ENCODE measurements at places on chromosomes 4 and X.

DNA sequence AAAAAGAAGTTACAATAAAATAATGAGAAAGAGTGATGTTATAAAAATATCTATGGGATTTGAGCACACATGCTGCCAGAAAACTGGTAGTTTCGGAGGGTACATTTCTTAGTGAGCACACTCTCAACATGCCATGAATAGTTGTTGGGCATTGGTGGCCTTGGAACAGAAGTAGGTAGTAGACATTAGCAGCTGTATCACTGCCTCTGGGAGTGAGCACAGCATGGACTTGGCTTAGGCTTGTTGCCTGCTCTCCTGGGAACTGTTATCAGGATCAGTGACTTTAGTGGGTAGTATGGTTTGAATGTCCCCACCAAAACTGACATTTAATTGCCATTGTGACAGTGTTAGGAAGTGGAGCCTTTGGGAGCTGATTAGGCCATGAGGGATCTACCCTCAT, 13.3 kb upstream of the PDLIM3 start:
- no peak for DNase-seq

DNA sequence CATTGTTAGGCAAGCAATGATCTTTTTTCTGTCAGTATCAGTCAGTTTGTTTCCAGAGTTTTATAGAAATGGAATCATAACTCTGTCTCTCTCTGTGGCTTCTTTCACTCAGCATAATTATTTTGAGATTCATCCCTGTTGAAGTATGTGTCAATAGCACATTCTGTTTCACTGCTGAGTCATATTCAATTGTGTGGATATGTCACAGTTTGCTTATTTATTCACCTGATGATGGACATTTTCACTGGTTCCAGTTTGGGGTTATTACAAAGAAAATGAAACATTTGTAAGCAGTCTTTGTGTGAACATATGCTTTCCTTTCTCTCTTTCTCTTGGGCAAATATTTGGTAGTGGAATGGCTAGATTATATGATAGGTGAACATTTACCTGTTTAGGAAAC, 10.2 kb upstream of the ZNF718 start:
- DNase-seq = no peak

DNA sequence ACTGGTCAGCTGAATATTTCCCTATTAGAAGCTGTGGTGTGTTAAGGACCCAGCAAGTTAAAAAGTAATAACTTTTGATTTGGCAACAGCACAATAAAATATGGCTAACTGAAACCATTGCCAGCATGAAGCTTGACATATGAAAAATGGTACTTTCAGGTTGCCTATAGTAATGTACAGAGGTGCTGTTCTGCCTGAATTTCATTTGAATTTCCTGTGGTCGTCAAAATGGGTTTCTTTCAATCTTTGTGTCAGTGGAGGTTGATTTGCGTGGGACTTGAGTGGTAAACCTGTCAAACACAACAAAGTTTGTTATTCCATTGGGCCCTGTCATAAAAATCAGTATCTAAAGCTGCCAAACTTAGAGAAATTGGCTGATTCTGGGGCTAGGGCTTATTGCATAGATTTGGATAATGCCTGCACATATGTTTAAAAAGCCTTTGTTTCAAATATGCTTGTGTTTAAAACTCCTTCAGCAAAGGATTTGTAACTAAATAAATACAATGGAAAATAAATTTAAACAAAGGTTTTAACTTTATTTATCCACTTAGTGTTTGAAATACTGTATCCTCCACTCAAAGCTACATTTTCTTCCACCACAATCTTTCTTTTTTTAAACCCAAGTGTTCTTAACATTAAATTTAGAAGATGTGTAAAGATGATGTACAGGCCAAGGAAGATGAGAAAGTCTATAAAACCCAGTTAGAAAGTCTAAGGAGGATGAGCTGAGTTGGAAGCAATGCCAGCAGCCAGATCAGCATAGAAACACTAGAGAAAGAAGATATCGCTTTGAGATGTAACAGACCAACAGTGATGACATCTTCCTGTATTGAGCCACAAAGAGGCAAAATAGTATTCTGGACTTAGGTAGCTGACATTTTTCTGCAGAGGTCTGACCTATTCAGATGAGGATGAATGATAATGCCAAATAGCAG, 134.8 kb upstream of the GIMD1 start:
- DNase-seq = no peak

DNA sequence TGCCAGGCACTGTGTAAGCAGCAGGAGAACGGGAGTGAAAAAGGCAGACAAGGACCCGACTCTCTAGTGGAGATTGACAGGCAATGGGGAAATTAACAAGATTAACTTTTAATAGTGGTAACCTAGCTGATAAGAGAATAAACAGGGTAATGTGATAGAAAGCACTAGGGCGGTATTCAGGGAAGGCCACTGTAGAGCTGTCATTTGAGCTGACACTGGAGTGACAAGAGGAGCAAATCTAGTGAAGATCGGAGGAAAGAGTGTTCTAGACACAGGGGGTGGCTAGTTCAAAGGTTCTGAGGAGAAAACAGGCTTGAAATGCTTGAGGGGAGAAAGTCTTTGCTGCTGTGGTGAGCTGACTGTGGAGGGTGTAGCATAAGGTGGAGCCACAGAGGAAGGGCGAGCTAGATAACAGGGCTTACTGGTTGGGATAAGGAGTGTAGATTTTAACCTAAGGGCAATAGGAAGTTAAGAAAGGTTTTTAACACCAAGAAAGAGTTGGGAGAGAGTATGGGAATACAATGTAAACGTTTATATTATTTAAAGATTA, 122.8 kb downstream of the SLC10A7 start:
- DNase-seq = no peak

GRCh38 chrX:120207009-120207605, 43.5 kb upstream of the ZBTB33 start:
- DNase-seq = no peak

DNA sequence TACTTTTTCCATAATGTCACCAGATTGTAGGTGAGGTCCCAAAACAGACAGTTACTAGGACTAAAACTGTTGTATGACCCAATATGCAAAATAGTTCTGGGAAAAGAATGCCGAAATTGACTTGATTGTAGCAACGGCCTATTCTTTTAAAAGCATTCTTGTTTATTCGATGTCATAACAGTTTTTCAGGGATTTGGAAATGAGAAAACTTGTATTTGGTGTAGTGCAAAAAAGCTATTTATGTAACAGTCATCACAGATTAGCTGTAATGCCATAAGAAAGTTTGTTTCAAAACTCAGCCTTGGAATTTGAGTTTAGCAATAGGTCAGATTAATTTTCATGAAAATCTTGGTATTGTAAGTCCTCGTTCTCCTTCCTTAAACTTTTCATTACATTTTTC, 69.2 kb upstream of the DIAPH2 start:
- DNase-seq = no peak
